ENCODE measurements at places on chromosomes 7 and 10.

DNA sequence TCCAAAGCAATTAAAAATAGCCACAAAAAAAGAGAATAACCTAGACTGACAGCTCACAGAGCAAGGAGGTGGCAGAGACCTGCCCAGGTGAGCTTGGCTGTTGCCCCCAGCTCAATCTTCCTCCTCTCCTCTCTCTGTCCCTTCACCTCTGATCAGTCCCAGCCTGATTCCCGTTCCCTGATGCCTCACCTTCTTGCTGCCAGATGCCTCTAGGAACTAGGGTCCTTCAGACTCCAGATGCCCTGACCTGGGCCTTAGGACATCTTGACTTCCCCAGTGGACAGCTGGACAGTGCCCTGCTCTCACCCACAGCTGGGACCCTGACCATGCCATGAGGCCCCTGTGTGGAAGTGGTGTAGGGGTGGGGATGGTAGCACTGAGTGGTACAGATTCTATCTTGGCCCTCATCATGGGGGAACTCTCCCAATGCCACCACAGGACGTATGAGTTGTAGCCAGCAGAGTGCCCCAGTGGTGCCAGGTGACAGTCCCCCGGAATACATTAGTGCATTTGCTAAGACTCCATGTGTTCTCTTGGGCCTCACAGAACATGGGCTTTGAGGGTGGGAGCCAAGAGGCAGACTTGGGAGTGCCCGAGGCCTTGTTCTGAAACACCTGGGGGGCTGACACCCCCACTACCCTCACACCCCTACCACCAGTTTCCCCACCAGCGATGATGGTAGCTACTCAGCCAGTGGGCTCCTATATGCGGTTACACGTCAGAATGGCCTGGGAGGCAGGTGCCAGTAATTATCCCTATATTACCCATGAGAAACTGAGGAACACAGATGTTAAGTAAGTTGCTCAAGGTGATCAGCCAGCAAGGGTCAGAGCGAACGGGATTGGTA lies 2.0 kb downstream of the DEPP1 start:
- DNase-seq: no peak

DNA sequence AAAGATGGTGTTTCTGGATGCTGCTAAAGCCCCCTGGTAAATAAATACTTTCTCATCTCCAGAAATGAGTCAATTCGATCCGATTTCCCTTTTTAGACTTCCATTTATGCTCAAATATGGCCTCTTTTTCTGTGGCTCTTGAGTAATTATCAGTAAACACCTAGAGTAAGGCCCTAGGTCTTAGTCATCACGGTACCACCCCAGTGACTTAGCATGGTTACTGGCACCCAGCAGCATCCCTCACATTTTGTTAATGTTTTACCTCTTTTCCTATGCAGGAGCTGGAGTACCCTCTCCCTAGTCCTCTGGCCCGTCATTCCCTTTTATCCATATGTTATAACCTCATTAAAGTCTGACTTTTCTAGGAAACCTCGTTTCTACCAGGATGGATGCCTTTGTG lies 19.5 kb downstream of the CHN2 start:
- DNase-seq: no peak

DNA sequence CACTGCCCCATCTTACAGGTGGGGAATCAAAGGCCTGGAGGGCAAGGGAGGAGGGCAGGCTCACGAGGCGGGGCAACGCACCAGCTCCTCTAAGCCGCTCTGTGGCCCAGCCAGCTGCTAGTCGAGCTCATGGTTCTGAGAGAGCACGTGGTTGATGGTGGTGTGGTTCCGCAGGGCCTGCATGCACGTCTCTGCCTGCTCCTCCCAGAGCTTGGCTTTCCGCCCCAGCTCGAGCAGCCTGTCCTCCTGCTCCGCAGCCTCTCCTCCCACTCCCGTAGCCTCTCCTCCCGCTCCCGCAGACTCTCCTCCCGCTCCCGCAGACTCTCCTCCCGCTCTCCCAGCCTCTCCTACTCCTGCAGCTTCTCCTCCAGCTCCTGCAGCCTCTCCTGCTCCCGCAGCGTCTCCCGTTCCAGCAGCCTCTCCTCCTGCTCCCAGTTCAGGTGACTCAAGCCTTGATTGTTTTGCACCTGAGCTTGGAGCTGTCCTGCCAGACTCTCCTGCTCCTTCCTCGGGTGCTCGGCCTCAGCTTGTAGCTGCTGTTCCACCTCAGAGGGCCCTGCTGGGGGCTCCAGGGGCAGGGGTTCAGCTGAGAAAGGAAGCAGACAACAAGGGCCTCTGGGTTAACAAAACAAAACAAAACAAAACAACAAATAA lies 19.1 kb upstream of the MTPAP start:
- DNase-seq: no peak

GRCh38 chr10:98460837-98461499 lies 14.2 kb upstream of the HPS1 start:
- no peak for DNase-seq

- DNase-seq: no peak
Observed at GRCh38 chr7:32216759-32217158, 146.6 kb upstream of the PDE1C start.

GRCh38 chr10:76451911-76452310 lies 1020.5 kb downstream of the LRMDA start:
- DNase-seq: no peak

DNA sequence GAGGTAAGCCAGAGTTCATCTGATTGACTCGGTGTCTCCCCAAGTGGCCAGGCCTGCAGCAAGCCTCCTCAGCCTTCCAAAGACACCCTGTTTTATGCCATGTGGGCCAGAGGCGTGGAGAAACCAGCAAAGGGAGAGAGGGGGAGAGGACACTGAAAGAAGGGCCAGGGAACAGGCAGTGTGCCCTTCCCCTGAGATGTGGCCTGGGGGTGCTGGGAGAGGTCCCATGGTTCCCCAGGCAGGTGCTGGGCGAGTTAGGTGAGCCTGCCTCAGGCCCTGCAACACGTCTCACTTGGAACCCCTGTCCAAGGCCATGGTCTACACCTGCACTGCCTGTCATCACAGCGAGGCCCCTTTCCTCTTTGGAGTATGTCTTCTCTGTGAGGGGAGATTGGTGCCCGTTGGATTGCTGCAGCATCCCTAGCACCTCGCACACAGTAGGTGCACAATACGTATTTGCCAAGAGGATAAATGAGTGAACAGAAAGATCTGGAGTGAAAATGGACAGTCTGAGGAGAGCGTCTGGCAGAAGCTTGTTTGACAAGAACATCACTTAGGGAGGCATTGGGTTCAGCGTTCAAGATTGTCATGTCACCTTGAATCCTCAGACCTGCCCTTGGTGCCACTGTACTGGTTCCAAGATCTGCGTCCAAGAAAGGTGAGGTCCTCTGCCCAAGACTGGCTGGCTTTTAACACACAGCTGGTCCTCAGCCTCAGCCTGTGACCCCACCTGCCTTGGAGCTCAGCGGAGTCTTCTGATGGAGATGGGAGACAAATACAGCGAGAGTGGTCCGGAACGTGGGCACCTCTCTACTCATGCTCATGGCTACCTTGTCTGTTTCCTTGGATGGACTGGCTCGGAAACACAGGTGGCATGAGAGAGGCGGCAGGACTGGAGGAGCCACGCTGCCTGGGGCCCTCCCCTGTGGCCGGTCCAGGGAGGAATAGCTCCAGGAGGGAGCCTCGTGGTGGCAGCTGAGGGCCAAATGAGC lies 39.8 kb upstream of the NUB1 start:
- no peak for DNase-seq

DNA sequence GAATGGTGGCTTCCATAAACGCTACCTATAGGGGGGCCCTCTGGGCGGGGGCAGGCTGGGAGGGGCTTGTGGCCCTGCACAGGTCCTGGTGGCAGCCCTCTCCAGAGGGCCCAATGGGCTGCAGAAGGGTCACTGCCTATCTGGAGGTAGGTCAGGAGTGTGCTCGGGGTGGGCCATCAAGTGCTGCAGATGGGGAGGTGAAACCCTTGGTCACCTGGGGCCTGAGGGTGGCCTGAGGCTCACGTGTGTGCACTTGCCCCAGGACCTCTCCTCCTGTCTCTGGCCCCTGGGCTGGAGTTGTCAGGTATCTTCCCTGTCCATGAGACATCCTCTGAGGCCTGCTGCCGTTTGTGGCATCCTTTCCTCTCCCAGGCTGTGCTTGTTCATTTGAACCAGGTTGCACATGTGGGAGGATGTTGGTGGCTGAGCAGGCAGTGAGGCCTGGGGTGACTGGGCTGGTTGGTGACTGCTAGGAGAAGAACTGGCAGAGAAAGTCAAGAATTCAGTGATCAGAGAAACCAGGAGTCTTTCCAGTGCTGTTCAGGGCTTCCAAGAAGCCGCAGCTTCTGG lies 21.1 kb upstream of the SH2D4B start:
- DNase-seq: no peak

GRCh38 chr10:110218632-110219031 lies 11.2 kb downstream of the MXI1 start:
- DNase-seq: no peak

DNA sequence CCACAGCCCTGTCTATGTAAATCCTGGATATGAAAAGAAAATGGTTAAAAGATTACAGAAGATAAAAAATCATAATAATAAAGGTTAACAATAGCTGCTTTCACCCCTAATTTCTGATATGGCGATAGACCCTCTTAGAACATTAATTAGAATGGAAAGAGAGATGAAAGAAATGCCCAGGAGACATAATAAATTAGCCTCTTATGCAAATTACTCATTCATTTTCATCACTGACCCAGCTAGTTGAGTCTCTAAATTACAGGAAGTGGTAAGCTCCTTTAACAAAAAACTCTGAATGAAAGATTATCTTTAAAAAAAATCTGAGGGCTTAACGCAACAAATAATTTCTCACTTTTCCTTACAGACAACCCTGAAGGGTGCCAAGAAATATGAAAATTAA lies 12.4 kb downstream of the GFRA1 start:
- DNase-seq: no peak

GRCh38 chr7:6533893-6534495 lies 17.3 kb downstream of the GRID2IP start:
- DNase-seq: no peak

DNA sequence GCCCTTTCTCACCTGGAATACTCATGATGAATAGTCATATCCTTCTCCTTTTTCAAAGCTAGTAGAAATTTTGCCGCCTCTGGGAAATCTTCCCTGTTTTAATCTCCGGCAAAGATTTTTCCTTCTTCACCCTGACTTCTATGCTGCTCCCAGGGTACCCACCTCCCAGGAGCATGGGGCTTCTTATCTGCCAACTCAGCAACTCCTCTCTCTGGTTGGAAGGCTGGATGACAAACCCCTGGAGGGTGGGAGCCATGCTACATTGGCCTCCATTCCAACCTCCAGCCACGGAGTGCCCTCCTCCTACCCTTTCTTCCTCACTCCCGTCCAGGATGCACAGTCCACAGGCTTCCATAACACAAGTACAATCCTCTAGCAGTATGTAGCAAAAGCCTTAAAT lies 19.9 kb downstream of the NEUROG3 start:
- DNase-seq: no peak
